ENCODE measurements at places on chromosomes 12 and 14. TPM values are rescaled to one million over a fixed set of nuclear protein-coding genes. Genes with fewer than 3 reads are reported as not detected.
A peak's percentile ranks its signal among the peaks of the same experiment; 100 is the strongest.

- DNase-seq: no peak
Observed at GRCh38 chr12:31494455-31494854, 96.5 kb downstream of the DENND5B start.

DNA sequence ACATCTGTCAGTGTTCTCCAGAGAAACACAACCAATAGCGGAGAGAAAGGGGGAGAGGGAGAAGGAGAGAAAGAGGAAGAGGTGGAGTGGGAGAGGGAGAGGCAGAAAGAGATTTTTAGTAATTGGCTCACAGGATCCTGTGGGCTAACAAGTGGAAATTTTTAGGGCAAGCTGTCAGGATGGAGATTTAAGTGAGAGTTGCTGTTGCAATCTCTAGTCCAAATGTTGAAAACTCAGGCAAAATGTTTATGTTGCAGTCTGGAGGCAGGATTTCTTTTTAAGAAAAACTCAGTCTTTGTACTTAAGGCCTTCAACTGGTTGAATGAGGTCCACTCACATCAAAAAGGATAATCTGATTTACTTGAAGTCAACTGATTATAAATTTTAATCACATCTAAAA is 12.5 kb upstream of the GLIPR1L2 start:
- DNase-seq: peak; percentile 23

GRCh38 chr12:55717011-55718007 is 1.5 kb downstream of the BLOC1S1 start:
- peak; percentile 74 for DNase-seq

GRCh38 chr14:53929871-53930715 is 26.5 kb downstream of the BMP4 start:
- no peak for DNase-seq

- DNase-seq: no peak
Observed at GRCh38 chr14:35387713-35388579, 16.6 kb downstream of the NFKBIA start.

DNA sequence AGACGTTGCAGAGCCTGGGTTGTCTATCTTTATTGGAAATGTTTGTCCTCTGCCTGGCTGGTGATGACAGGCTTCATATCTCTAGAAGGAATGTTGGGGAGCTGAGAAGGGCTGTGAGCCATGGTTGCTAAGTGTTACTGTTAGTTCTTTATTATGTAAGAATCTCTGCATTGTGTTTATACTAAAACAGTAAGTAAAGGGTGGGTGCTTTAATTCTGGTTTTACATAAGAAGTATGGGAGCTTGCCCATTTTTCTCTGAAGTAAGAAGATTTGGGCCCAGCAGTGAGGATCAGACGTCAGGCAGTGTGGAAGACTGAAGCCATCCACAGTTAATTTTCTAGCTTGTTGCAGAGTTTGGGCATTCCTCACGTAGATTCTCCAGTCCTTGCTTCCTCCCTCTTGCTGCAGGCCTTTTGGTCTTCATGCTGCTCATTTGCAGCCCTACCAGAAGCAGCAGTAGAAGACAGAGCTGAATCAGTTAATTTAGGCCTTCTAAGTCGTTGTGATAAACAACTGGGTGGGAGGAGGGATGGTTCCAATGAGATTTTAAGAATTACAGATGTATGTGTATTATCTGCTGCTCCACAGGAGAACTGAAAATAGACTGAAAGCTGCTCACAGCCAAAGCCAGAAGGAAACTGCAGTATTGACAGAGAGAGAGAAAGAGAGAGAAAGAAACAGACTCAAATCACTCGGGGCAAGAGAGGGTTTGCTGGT is 21.4 kb downstream of the WNT5B start:
- DNase-seq: peak; percentile 47

GRCh38 chr14:90644882-90645281 is 171.3 kb downstream of the TTC7B start:
- DNase-seq: peak; percentile 71

DNA sequence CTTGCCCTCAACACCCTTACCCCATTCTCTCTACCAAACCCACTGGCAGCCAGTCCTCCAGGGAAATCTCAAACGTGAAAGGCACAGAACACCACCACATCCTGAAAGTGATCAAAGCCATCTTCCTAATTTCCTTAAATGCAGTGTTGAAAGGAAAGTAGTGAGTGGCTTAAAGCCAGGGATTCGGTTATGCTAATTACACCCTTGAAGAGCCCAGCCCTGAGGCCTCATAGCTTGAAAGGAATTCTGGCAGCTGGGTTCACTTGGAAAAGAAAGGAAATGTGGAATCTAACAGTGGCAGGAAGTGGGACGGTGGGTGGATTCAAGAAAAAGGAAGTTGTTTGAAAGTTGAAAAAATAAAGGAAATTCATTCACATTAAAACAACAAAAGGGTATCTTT is 73.0 kb upstream of the FICD start:
- DNase-seq: no peak

- DNase-seq: no peak
Observed at GRCh38 chr12:109781668-109782325, 51.4 kb downstream of the TRPV4 start.

DNA sequence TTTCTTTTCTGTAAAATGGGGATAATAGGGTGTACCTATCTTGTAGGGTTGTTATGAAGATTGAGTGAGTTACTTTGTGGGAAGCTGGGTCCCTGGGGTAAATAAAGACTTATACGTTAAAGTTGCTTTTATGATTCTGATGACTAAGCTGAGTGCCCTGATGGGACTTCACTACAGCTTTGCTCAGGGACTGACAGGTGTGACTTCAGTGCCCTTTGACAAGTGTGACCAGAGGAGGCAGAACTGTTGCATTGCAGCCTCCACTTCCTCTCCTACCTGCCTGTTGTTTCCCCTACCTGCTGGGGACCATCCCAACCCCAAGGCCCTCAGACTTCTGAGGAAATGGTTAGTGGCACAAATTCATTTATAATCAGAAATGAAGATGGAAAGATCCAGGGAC is 119.3 kb downstream of the TSPAN9 start:
- no peak for DNase-seq

GRCh38 chr14:41868396-41868795 is 261.7 kb downstream of the LRFN5 start:
- peak; percentile 42 for DNase-seq

GRCh38 chr12:562634-563033 is 100.6 kb downstream of the NINJ2 start:
- DNase-seq: no peak

- no peak for DNase-seq
Observed at GRCh38 chr14:74975059-74975810, 19.8 kb upstream of the PGF start.

GRCh38 chr14:102178806-102179205 is 39.1 kb downstream of the WDR20 start:
- DNase-seq: no peak

GRCh38 chr14:23153851-23154796 is 29.3 kb downstream of the SLC7A8 start:
- DNase-seq: peak; percentile 96

DNA sequence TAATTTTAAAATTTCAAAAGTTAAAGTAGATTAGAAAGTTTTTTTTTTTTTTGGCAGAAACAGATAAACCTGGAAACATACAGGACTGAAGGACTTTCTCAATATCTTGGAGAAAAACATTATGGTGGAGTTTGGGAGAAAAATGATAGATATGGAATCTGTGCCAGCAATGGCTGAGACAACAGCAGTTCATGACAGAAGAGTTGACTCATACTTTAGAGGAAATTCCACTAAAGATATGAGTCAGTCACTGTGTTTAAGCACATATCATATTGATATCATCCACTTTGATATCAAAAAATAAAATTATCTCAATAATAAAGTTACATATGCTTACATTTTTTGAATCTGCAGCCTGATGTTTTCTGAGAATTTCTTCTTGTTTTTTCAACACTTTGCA is 193.9 kb upstream of the OR4E1 start:
- DNase-seq: peak; percentile 45

DNA sequence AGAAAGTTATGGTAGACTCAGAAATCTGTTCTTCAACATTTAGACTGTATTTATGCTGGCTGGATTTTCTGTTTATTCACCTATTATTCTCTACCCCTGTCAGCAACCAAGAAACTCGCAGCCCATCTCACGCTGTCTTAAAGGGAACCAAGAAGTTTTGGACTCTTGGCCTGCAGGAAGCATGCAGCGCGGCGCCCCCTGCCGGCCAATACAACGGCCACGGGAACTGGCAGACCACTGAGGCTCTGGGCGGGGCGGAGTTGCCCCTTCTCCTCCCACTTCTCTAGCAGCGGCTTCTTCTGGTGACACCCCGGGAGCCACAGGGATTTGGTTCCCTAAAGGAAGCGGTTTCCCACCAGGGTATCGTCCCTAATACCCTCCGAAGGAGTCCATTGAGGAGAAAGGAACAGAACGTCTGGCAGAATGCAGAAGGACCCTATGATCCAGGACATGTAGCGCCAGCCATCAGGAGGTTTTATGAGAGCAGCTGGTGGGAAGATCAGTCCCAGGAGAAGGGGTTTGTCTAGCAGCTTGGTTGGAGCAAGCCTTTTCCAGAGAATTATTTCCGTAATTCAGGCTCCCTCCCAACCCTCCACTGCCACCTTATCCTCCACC is 21.0 kb upstream of the RNASE2 start:
- DNase-seq: peak; percentile 42

DNA sequence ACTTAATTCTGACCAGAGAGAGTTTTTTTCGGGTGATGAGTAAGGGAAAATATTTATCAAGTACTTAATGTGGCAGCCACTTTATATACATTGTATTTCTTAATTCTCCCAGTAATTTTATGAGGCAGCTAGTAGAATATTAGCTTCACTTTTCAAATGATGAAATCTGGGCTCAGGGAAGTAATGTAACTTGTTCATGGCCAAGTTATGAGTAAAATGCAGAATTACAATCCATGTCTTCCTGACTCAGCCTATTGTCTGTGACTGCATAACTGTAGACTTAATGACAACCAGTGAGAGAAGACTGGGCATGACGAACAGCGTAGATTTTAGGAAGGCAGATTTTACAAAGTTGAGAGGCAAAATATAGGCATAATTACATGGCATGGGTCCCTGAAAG is 106.7 kb upstream of the MIS18BP1 start:
- DNase-seq: peak; percentile 84

- DNase-seq: peak; percentile 7
Observed at GRCh38 chr14:29820785-29821184, 106.9 kb downstream of the PRKD1 start.

DNA sequence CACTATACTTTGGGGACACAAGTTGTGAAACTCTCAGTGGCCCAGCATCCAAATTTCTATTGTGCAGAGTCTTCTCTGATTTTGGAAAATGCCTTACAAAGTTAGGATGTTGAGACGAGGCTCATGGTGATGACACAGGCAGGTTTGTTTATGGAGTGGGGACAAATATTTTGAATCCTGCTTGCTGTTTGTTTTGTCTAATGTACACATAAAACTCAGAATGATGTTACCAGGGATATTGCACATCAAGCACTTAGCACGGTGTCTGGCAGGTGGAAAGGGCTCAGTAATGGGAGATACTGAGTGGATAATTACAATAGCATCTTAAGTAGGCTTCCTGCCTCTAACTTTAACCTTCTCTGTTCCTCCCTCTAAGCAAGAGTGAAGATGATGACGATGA is 628.9 kb upstream of the TBX3 start:
- DNase-seq: no peak

DNA sequence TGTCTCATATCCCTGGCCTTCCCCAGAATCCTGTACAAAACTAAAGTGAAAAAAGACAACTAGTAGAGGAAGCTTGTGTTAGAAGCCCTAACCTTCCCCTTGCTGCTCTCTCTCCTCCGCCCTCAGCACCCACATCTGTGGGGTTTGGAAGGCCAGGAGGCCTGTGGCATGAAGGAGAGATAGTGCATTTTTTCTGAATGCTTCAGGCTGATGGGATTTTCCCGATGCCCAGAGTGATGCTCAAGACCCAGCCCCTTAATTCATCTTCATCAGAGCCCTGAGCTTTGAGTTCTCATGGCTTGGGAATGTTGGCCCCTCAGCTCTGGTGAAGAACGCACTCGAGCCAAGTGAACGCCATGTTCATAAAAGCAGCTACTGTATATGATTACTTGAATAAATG is 5.9 kb downstream of the FGF6 start:
- DNase-seq: no peak

DNA sequence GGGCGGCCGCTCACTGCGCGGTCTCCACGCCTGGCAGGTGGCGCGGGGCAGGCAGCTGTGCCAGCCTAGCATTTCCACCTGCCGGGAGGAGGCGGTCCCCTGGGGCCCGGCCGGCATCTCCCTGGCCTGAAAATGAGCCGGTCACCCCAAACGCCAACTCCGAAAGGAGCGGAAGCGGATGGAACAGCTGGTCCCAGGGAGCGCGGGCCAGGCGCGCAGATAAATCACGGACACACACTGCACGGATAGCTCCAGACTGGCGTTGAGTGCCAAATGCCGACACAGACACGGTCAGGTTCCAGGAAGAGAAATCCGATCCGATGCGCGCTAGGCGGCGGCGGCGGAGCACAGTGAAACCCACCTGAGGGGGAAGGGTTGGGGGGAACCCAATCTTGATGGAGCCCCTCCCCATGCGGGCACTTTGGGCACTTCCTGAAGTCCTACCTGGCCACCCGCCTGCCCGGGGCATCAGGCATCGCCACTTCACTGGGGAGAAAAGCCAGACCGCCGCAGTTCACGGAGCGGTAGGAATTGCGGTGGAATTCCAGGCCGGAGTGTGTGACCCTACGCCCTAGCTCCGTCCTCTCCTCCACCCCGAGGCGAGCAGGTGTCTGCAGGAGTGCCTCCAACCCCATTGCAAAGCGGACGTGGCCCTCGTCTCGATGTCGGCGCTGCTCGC is 624 bp upstream of the PLEKHD1 start:
- DNase-seq: peak; percentile 32

DNA sequence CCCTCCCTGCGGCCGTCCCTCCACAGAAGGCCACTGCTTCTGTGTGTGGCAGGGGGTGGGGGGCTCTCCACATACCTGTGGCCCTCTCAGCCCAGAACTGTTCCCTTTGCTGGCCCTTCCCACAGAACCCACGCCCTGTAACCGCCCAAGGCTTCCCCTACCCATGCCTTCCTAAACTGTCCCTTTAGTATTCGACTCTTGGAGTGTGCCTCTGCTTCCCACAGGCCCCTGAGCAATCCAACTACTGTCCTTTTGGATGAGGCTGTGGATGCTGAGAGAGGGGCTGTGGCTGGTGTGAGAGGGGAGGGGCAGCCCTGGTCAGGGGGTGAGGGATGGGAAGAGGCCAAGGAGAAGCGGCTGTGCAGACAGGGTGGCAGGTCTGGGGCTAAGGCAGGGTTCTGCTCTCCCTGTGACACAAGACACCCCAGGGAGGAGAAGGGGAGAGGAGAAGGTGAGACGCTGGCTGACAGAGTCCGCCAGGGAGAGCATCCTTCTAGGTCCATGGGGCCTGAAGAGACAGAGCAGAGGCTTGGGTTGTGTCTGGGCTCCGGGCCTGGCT is 46.0 kb downstream of the DLK1 start:
- DNase-seq: no peak

- DNase-seq: peak; percentile 37
Observed at GRCh38 chr14:54675236-54676128, 108.6 kb downstream of the SAMD4A start.

GRCh38 chr14:101853455-101854018 is 92.0 kb downstream of the PPP2R5C start:
- DNase-seq: no peak

Gene SCN8A
- total RNA-seq: 13.8 TPM

Gene KLRB1
- total RNA-seq: not detected

Gene PUS1
- total RNA-seq: 13.9 TPM

Gene EXOC5
- total RNA-seq: 58.6 TPM

Gene MMP19
- 17.6 TPM for total RNA-seq

Gene FAR2
- total RNA-seq: 6.1 TPM

Gene KRT85
- not detected for total RNA-seq

Gene IL22
- total RNA-seq: not detected

Gene SERPINA9
- not detected for total RNA-seq

Gene FIGNL2
- 0.32 TPM for total RNA-seq

Gene MYO1H
- total RNA-seq: not detected

Gene OTX2
- total RNA-seq: not detected

Gene SSTR1
- total RNA-seq: 17.6 TPM

Gene FSCB
- total RNA-seq: not detected

Gene NKX2-1
- not detected for total RNA-seq

Gene CKB
- 27.2 TPM for total RNA-seq

Data from GM23248 (cell line).